ENCODE measurements at places on chromosomes 1 and 21. TPM values are rescaled to one million over a fixed set of nuclear protein-coding genes. Genes with fewer than 3 reads are reported as not detected.

DNA sequence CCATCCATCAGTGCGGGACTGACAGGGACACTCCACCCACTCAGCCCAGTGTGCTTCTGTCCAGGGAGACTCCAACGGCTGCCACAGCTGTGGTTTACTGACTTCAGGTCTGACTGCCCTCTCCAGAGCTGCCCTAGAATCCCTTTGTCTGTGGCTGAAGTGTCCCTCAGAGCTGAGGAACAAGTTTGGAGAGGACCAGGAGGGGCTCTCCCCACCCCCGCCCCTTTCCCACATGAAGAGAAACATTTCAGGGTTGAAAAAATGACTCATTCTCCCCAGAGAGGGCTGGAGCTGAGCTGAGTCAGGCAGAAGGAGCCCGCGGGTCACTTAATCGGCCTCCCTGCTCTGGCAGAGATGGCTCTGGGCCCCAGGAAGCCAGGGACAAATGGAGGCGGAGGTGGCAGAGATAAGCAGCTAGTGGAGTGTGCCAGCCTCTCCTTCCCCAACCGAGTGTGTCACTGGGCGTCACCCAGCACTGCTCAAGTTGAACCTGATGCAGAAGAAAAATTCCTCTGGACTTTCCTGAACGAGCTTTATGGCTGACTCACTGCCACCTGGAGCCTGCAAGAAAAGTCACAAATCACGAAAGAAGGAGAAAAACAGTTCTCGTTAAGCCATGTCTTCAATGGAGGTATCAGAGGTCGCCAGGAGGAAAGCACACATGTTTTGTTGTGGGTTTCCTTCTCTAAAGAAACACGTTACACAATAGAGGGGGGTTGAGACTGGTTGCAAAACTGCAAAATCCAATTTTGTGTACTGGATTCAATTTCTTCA, 34.3 kb upstream of the ECE1 start:
- no peak for DNase-seq

DNA sequence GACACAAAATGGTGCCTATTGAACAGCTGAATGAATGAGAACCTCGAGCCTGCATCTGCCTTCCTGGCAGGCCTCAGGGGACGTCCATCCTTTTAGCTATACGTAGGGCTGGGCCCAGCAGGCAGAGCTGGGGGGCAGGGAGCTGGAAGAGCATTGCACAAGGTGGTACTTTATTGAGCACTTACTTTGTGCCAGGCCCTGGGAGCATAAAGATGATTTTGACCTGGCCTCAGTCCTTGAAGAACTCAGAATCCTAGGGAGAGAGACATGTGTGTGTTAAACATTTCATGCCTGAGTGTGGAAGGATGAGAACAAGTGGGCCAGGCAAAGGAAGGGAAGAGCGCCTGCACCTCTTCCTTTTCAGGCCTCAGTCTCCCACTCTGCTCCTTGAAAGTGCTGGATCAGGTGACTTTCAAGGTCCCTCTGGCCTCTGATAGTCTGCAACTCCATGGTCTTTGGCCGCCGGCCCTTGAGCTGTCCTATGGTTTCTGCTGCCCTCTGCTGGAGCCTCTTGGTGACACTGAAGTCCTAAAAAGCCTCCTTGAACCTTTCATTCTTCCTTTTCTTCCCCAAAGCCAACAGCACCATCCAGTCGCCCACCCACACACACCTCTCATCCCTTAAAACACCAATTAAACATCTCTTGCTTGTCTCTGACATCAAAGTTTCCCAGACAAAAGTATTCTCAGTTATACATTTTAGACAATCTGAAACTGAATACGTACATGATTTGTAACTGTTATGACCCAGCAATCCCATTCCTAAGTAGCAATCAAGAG, 3.5 kb upstream of the PEAR1 start:
- peak; percentile 96 for DNase-seq

DNA sequence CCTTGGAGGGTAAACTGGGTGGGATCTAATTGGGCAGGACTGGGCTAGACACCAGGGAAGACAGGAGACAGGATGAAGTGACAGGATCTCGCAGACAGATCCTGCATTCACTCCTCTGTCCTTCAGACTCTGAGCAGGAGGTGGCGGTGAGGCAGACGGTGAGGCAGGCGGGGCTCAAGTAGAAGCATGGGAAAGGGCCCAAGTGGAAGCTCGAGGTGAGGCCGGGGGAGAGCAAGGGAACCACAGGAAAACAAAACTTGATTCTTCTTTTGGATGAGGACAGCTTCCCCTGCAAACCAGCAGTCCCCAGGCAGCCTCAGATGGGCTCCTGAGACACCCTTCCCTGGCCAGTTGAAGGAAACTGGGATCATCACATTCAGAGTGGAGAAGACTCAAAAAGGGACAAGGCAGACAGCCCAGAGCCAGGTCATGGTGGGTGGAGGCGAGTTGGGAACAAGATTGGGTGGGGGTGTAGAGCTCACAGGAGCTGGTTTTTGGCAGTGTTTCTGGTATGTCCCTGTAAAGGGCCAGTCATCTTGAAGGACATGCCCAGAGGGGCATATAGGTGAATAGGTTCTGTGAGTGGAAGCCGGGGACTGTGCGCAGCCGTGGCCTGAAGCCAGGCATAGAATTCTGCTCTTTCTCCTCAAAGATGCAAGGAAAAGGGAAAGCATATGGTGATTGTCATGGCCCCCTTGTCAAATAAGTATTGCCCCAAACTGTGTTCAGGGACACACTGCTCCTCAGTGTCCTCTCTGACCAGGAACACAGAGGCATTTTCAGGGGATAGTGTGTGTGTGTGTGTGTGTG, 18.0 kb downstream of the INKA2 start:
- DNase-seq: peak; percentile 39

DNA sequence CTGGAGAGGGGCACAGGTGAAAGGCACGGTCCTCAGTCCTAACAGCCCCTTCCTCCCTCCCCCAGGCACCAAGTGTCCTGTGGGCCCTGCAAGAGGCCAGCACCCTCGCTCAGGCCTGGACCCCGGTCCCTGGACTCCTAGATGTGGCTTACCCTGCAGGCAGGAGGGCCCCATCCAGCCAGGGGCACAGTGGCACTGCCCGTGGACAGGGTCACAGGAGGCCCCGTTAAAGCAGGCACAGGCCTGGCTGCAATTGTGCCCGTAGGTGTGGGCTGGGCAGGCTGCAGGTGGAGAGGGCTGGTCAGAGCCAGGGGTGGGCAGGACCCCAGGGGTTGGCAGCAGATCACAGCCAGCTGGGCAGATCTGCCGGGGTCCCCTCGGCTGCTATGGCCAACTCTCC, 44.5 kb downstream of the ARHGEF16 start:
- DNase-seq: no peak

DNA sequence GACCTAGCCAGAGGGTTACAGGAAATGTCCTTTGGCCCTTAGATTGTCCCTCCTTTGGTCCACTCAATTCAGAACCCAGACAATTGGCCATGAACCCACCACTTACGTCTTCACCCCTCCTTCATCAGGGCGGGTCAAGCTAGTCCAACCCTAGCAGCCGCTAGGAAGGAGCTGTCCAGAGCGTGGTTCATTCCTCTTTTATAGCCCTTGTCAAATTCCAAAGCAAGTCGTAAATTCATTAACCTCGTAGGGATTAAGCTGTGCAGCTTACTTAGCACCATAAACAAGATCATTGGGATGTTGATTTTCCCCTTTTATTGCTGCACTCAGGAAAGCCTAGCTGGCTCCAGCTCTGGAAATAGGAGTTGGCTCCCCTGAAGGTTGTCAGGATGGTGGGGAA, 90.1 kb downstream of the TMEM53 start:
- no peak for DNase-seq

GRCh38 chr1:26856604-26857469, 6.1 kb upstream of the SFN start:
- no peak for DNase-seq

GRCh38 chr1:244092964-244093638, 42.0 kb downstream of the ZBTB18 start:
- DNase-seq: no peak

DNA sequence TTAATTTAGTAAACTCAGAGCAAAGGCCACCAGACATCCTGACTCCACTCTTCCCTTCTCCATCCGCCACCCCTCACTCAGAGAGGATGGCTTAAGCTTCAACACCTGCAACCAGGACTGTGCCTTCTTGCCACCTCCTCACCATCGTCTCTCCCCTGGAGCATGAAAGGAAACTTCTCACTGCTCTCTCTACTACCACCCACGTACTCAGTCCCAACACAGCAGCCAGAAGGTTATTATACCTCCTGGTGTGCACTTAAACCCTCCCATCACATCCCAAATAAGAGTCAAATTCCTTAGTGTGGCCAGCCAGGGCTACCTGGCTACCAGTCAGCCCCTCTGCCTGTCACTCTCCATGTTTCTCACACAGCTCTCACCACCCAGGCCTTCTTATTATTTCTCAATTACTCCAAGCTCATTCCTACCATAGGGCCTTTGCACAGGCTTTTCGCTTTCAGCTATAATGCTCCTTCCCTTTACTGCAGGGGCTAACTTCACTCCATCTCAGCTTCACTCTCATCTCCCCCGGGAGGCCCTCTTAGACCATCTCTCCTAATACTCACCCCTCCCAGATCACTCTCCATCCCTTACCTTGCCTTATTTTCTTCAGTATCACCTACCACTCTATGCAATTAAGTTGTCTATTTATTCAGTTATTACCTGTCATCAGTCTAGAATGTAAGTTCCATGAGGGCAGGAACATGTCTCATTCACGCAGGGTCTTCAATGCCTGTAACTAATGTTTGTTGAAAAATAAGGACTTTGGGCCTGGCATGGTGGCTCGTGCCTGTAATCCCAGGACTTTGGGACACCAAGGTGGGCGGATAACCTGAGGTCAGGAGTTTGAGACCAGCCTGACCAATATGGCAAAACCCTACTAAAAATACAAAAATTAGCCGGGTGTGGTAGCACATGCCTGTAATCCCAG, 137.5 kb downstream of the TOMM20 start:
- DNase-seq: no peak

GRCh38 chr1:171188388-171189266, 3.5 kb downstream of the FMO2 start:
- peak; percentile 92 for DNase-seq

- no peak for DNase-seq
Observed at GRCh38 chr1:214111796-214112195, 124.0 kb downstream of the PROX1 start.

DNA sequence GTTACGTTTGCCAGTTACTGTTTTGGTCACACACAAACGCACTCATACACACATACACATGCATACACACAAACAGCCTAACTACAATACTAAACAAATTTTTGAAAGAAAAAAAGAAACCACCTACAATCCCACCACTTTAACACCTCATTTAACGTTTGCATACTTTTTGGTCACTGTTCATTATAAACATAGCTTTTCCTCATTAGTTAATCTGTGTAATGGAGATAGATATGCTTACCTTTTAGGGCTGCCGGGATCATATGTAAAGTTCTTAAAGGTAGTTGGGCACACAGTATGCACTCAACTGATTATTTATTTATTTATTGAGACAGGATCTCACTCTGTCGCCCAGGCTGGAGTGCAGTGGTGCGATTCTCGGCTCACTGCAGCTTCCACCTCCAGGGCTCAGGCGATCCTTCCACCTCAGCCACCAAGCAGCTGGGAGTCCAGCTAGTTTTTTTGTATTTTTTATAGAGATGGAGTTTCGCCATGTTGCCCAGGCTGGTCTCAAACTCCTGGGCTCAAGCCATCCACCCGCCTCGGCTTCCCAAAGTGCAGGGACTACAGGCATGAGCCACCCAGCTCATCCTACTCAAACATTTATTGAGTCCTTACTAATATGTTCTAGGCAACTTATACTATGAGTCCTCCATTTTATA, 677 bp upstream of the BCL10 start:
- DNase-seq: no peak

The LRRC3 gene
- 6.8 TPM for total RNA-seq

The ST6GALNAC5 gene
- 12.7 TPM for total RNA-seq

The NPR1 gene
- total RNA-seq: 8.5 TPM

The CYP4A22 gene
- total RNA-seq: not detected

The PGLYRP3 gene
- not detected for total RNA-seq

The CTH gene
- 35.9 TPM for total RNA-seq

The DCST1 gene
- total RNA-seq: not detected

The OR2G6 gene
- total RNA-seq: not detected
